Amniotic stem cell (primary cell): ENCODE measurements at places on chromosomes 1 and 21.

DNA sequence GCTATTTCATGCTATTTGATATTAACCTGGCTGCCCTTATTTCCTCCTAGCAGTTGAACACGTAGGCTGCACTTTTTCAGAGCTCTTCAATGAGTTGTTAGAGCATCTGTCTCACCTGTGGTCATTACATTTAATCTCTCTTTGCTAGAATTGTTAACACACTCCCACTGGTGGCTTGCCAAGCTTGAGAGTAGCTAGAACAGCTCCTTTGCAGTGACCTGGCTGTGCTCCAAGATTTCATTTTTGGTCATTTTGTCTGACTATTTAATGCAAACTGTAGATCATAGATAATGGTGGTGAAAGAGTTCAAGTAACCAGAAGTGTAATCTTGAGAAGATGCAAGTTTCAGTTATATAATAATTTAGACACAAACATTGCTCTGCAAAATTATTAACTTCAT is 105.6 kb downstream of the LRRC7 start:
- DNase-seq = no peak

DNA sequence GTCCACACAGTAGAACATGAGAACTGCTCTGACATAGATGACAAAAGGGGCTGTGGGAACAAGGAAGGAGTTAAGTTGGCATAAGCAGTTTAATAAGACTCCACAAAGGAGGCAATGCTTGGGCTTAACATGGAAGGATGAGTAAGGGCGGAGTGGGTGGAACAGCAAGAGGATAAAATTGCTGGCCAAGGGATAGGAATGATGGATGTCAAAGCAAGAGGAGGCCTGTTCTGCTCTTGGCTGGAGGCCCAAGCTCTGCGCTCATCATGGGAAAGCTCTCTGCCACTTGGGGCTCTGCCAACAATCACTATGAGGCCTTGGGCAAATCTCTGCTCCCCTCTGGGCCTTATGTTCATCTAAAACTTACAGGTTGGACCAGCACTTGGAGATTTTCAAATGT is 98.3 kb upstream of the CAMK1G start:
- no peak for DNase-seq

DNA sequence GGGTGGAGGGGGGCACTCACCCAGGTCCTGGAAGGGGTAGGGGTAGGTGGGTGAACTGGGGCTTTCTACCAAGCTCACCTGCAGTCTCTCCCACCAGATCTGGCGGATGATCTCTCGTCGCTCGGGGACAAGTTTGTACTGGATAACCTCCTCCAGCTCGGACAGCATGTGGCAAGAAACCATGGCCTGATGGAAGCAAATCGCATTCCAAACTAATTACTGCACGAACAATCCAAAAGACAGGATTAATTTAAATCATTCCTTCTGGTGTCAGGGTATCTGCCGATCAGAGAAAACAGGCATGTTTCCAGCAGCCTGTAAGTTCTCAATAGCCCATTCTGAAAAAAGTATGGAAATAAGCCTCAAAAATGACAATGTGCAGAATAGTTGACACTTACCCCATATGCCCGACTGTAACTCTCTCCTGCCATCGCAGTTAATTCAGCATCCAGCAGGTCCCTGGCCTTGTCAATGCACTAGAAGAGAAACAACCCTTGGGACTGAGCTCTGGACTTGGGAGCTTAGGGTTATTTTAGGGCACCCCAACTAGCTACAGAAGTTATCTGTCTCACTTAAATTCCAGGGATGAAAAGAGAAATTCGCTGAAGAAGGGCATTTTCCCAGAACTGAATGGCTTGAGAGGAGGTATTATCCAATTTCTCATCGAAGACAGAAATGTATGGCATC is 44.4 kb upstream of the ANGPTL7 start:
- DNase-seq = no peak

- DNase-seq = no peak
Measured at GRCh38 chr1:9384751-9385245, 92.1 kb downstream of the SPSB1 start.

DNA sequence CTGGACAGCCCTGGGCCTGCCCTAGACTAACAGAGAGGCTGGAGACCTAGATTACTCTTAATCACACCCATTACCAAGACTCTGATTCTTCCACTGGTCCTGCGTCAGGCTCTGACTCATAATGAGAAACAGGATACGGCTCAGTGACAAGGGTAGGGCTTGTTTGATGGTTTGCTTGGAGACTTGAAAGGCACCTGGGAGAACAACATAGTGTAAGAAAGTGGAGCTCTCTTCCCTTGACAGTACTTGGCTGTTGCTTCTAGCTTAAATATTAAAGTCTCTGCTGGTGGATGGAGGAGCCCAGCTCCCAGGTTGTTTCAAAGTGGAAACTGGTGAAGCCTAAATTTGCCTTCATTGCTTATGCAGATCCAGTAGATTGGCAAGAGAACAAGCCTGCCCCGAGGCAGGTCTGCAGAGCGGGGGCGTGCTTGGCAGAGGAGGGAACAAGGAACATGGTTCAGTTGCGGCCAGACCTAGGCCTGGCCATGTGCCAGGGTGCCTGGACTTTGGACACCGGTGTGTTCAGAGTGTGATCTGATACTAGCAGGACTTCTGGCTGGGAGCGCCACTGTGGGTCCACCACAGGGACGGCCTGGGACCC is 480.6 kb downstream of the CAMTA1 start:
- DNase-seq = peak; percentile 12

DNA sequence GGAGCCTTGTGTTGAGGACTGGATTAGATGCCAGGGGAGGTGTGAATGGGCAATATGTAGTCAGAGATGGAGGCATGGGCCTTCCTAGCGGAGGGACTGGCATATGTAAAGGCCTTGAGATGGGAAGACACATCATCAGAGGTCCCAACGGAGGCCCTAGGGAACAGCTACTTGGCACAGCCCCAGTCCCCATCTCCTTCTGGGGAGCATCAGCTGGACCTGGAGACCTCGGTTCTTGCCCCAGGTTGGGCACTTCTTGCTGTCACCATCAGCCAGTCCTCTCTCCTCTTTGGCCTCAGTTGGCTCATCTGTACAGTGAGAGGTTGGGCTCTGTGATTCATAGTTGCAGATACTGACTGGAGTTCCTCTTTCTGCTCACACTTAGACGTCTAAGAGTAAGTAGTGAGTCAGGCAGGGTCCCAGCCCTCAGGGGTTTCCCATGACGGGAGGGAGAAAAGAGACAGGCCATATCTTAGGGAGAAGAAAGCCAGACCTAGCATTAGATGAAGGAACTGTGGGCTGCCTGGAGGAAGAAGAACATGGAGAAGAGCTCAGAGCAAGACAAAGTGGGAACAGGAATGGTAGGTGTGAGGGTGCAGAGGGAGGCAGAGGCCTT is 3.4 kb upstream of the MARCKSL1 start:
- peak; percentile 25 for DNase-seq

DNA sequence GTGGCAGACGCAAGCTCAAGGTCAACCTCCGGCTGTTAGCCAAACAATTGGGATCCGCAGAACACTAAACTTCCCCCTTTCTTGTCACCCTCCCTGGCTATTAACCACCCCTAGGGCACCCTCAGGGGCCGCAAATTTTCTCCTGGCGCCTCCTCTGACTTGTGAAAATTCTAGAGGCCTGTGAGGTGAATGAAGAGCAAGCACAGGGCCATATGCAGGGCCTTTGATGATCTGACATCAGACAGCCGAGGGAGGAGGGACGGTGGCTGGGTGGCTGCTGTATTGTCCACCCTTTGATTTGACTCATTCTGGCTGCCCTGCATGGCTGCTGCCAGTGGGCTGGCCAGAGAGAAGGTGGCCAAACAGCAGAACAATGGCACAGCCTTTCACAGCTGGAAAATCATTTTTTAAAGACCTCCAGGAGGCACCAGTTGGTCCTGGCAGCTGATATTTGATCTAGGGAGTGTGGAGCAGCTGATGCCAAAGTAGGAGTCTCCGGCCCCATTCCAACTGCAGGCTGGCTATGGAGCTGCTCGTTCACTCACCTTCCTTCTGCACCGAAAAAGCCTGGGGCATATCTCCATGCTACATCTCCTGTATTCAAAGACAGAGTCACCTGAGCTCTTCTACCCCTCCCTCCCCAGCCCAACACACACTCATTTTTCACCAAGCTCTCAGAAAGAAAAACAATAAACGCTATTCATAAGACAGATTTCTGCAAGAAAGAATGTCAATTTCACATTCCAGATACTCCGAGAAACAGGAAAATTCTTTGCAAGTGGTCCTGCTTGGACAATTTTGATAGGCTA is 44.9 kb upstream of the BARHL2 start:
- no peak for DNase-seq

- no peak for DNase-seq
Measured at GRCh38 chr1:218584418-218585155, 239.5 kb downstream of the TGFB2 start.

- no peak for DNase-seq
Measured at GRCh38 chr1:156826630-156827029, 10.0 kb upstream of the SH2D2A start.

GRCh38 chr1:15408890-15409387 is 749 bp upstream of the EFHD2 start:
- no peak for DNase-seq

DNA sequence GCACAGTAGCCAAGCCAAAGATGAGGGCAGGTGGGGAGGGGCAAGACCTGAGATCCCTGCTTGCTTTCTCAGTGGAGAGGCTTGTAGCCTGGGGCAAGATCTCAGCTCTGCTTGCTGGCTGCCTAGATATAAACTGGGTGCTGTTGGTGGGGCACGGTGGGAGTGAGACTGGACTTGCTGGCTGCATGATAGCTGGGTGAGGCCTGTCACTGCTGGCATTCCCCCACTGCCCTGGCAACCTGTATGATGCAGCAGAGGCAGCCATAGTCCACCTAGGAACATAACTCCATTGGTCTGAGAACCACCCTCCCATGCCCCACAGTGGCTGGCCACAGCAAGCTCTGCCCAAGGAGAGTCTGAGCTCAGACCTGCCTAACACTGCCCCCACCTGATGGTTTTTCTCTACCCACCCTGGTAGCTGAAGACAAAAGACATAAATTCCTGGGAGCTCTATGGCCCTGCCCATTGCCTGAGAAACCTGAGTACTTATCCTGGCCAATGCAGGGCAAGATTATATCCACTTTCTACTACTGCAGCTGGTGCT is 261.9 kb upstream of the DEPDC1 start:
- DNase-seq = no peak

- DNase-seq = no peak
Measured at GRCh38 chr1:63721531-63722189, 52.2 kb upstream of the ROR1 start.

GRCh38 chr21:39648879-39649278 is 36.1 kb downstream of the B3GALT5 start:
- DNase-seq = no peak

- no peak for DNase-seq
Measured at GRCh38 chr1:172220376-172220775, 200.1 kb upstream of the C1orf105 start.

DNA sequence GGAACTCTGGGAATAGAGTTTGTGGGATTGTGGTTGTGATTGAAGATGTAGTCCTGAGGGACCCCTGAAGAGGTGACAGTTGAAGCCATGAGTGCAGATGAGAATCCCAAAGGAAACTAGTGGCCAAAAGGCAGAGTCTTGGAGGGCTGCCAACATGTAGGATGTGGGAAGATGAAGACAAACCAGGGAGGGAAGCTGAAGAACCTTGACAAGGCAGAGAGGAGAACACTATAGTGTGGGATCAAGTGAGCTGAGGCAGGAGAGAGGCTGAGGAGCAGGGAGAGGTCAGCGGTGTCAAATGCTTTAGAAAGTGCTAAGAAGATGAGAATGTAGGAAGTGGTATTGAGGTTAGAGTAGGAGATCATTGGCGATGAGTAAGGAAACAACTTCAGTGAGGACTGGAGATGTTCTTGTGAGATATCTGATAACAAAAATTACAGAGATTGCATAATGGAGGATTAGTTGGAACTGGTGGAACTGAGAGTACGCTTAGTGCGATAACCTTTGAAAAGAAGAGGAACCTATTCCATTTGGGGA is 88.5 kb upstream of the VCAM1 start:
- no peak for DNase-seq

DNA sequence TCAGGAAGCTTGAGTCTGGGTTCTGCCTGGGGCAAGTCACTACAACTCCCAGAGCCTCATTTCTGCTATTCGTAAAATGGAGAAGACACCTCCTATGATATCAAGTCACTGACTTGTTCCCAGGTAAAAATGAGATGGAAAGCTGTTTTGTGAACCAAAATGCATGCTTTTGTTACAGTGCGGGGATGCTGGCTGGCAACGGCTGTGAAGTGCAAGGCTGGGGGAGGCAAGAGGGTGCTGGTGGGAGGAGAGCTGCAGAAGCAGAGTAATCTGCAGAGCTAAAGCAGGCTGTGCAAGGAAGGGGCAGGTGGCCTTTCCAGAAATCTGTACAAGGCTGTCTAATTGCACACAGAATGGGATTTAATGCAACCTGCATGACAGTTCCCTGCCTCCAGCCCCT is 150.9 kb downstream of the CNIH3 start:
- no peak for DNase-seq

DNA sequence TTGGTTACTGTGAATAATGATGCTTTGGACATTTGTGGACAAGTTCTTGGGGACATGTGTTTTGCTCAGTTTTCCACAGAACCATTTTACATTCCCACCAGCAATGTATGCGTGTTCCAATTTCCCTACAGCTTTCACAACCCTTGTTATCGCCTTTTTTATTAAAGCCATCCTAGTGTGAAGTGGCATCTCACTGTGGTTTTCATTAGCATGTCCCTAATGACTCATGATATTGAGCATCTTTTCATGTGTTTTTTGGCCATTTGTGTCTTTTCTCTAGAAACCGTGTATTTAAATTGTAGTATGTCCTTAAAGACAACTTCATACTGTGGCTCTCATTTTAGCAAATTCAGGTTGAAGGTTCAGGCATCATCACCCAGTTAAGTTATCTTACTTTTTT is 132.1 kb downstream of the TGFBR3 start:
- DNase-seq = no peak

- no peak for DNase-seq
Measured at GRCh38 chr1:3248155-3249141, 179.4 kb downstream of the PRDM16 start.

- DNase-seq = no peak
Measured at GRCh38 chr1:215146240-215146975, 63.9 kb downstream of the KCNK2 start.

DNA sequence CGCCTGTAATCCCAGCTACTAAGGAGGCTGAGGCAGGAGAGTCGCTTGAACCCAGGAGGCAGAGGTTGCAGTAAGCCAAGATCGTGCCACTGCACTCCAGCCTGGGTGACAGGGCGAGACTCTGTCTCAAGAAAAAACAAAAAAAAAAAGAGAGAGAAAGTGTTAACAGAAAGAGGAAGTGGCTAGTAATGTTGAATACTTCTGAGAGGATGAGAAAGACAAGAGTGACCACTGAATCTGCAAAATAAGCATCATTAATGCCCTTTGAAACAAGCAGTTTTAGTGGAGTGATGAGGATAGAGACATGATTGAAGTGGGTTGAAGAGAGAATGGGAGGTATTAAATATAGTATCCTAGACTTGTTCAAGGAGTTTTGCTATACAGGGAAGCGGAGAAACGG is 11.7 kb downstream of the MPZ start:
- DNase-seq = no peak

- no peak for DNase-seq
Measured at GRCh38 chr1:178393370-178393769, 103.4 kb downstream of the CLEC20A start.

- no peak for DNase-seq
Measured at GRCh38 chr1:24696041-24696755, 49.0 kb upstream of the CLIC4 start.

GRCh38 chr21:33857846-33858666 is 57.5 kb downstream of the ATP5PO start:
- DNase-seq = no peak

GRCh38 chr1:193747579-193747978 is 561.2 kb upstream of the B3GALT2 start:
- no peak for DNase-seq

- no peak for DNase-seq
Measured at GRCh38 chr1:94807742-94808491, 12.2 kb upstream of the SLC44A3 start.
